ENCODE measurements at places on chromosomes 11 and 22.

GRCh38 chr22:19880786-19881569, 26.3 kb upstream of the GNB1L start:
- DNase-seq = no peak

- DNase-seq = no peak
These were observed 33.7 kb upstream of the PITPNB start for GRCh38 chr22:27952779-27953178.

GRCh38 chr11:125429807-125430678, 66.0 kb downstream of the FEZ1 start:
- DNase-seq = no peak

- no peak for DNase-seq
These were observed 85.9 kb upstream of the PPARA start for GRCh38 chr22:46064228-46064965.

DNA sequence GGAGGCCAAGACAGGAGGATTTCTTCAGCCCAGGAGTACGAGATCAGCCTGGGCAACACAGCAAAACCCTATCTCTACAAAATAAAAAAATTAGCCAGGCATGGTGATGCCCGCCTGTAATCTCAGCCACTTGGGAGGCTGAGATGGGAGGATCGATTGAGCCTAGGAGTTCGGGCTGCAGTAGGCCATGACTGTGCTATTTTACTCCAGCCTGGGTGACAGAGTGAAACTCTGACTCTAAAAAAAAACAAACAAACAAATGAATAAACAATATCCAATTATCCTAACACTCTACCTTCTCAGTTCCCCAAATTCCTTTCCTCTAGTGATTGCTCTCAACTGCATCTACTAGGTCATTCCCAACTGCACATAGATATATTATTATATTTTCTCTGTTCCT, 5.4 kb downstream of the NUP160 start:
- DNase-seq = no peak

- no peak for DNase-seq
These were observed 245.0 kb downstream of the BRD1 start for GRCh38 chr22:49582678-49583077.

Measured in Jurkat, Clone E6-1 (cell line).